ENCODE measurements at places on chromosomes 7 and 10.

DNA sequence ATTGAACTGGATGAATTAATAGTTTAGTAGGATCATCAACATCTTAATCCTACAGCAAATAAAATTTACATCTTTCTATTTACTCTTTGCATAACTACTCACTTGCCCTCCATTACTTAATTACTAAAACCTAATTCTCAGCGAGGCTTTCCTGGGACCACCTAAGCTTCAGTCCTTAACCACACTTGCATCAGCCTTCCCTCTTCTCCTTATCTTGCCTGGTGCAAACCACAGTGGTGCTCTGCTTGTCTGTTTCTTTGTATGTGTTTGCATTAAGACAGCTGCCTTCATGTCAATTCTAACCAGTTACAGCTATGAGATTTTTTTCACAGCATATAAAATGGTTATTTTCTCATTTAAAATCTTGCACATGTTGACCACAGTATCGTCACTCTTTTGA lies 72.6 kb upstream of the ZNF92 start:
- no peak for DNase-seq

DNA sequence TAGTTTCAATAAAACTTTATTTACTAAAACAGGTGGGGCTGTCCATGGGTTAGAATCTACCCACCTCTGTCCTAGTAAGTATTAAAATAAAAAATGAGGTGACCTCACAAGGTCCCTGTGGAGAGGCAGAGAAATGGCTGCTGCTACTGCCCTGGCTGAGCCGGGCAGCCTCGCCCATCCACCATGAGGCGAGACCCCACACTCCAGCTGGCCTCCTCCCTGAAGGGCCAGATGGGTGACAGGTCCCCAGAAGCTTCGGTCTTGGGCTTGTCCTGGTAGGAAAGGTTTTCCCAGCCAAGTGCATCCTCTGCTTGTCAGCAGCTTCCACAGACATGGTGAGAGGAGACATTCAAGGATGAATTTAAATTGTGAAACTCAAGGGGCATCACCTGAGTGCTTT lies 565.8 kb downstream of the PTPRN2 start:
- DNase-seq = no peak

GRCh38 chr7:71130031-71130679 lies 1.8 kb upstream of the GALNT17 start:
- no peak for DNase-seq

- DNase-seq = no peak
These were observed 26.6 kb downstream of the RBM17 start for GRCh38 chr10:6115411-6115810.

DNA sequence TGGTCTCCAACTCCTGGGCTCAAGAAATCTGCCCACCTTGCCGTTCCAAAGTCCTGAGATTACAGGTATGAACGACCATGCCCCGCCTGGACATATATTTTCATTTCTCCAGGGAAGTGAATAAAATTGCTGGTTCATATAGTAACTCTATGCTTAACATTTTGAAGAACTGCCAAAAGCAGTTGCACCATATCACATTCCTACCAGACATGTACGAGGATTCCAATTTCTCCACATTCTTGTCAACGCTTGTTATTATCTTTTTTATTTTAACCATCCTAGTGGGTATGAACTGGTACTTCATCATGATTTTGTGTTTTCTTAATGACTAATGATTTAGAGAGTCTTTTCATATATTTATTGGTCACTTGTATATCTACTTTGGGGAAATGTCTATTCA lies 21.9 kb upstream of the CPN1 start:
- no peak for DNase-seq

- no peak for DNase-seq
These were observed 40.7 kb downstream of the ARL4A start for GRCh38 chr7:12728192-12728538.

GRCh38 chr7:30032310-30033125 lies 4.3 kb downstream of the PLEKHA8 start:
- no peak for DNase-seq

DNA sequence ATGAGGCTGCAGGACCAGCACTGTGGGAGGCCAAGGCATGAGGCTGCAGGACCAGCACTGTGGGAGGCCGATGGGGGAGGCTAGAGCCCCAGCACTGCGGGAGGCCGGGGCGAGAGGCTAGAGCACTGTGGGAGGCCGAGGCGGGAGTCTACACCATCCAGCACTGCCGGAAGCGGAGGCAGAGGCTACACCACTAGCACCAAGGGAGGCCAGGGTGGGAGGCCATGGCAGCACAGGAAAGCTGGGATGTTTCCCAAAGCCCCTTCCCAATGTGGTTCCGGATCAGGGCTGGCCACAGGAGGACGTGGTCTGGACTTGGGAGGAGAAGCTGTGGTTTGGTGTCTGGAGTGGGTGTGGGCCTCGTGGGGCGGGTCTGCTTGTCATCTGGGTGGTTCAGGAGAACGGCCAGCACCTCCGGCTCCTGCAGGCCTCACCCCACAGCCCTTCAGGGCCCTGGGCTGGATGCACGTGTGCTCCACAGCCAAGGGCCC lies 43.6 kb downstream of the PDGFA start:
- no peak for DNase-seq

DNA sequence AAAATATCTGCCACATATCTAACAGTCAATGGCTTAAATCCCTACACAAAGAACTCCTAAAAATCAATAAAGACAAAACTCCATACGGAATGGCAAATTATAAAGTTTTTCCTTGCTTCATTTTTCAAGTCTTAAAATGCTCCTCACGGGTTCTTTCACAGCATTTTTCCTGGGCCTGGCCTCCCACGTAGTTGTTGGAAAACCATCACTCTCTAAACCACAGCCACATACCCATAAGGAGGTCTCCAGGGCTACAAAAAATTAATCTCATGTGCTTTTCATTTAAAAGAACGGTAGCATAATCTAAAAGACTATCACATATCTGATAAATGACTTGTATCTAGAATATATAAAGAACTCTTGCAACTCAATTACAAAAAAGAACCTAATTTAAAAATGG lies 2.9 kb downstream of the COA1 start:
- DNase-seq = no peak

GRCh38 chr7:130294314-130294713 lies 1.4 kb downstream of the CPA4 start:
- no peak for DNase-seq

- no peak for DNase-seq
These were observed 80.5 kb downstream of the ABI1 start for GRCh38 chr10:26780106-26780792.

DNA sequence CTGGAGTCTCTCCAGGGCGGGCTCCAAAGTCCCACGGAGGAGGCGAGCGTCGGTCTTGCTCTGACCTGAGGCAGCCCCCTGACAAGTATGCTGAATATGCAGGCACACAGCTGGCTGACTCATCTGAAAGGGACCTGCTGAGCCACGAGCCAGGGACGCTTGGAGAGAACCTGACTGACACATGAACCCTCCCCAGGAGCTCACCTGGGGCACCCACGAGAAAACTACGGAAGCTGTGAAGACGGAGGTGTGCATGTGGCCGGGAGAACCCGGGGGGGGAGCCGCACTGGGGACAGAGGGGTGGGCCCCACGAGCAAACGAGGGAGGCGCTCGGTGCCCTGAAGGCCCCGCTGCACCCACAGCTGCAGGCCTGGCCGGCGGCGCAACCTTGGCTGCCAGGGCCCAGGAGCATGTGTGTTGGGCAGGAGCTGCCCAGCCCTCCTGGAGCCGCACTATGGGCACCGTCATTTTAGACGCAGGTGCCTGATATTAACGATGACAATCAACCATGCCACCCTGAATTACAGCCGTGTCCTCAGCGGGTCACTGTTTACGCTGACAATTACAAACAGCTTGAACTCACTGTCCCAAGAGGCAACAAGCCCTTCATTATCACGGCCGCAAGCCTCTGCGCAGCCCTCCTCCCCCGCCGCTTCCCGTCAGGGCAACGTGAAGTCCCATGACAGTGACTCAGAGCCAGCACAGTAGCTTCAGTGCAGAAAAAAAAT lies 64.7 kb downstream of the DIP2C start:
- DNase-seq = no peak

- no peak for DNase-seq
These were observed 75.2 kb downstream of the UNCX start for GRCh38 chr7:1307828-1308227.

- no peak for DNase-seq
These were observed 238.5 kb downstream of the TMEM178B start for GRCh38 chr7:141312395-141312794.

GRCh38 chr10:35458500-35459448 lies 122.5 kb downstream of the CCNY start:
- no peak for DNase-seq

DNA sequence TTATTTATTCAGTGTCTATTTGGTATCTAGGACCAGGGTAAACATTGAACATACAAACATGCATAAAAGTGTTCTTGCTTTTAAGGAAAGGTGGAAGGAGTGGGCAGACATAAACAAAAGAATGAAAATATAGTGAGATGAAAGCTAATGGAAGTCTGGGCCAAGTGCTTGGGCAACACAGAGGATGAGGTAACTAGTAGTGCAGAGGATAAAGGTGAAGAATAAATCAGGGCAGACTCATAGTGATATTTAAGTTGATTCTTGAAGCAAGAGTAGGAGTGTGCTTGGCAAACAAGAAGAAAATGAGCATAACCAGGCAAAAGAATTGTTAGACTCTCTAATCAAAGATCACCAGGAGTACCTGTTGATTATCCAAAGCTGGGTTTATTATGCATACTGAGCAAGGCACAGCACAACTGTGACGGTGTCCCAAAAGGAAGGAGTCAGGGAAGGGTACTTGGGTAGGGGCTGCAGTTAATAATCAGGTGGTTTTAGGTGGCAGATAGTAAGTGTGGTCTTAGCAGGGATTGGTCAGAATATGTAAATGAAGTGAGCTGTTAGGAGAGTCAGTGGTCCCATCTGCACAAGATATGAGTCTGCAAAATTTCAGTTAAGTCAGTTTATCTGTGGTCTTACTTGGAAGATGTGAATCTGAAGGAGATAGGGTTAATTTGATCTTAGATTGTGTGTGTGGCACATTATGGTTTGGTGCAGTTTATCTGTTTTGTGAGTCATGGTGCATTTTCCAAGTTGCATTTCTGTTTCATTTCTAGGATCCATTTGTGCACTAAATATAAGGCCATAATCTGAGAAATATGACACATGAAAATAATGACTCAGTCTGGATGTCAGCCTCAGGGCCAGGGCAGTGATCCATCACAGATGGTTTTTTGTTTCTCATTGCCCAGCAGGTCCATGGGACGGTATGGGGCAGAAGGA lies 30.6 kb upstream of the TAX1BP1 start:
- no peak for DNase-seq

GRCh38 chr7:112546723-112547513 lies 66.1 kb downstream of the LSMEM1 start:
- no peak for DNase-seq

- DNase-seq = no peak
These were observed 119.0 kb upstream of the LANCL2 start for GRCh38 chr7:55246171-55246570.

DNA sequence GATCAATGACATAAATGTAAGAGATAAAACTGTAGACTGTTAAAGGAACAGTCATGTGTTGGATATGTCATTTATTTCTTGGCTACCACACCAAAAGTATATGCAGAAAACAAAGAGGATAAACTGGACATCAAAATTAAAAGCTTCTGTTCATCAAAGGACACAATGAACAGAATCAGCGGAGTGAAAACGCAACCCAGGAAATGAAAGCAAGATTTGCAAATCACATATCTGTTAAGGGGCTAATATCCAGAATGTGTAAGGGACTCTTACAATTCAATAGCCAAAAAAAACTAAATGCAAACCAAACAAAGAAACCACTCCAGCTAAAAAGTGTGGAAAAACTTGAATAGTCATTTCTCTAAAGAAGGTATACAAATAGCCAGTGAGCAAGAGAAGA lies 164.3 kb downstream of the ZMYND11 start:
- no peak for DNase-seq
